ENCODE measurements at places on chromosomes 3 and 15. TPM values are rescaled to one million over a fixed set of nuclear protein-coding genes. Genes with fewer than 3 reads are reported as not detected.

DNA sequence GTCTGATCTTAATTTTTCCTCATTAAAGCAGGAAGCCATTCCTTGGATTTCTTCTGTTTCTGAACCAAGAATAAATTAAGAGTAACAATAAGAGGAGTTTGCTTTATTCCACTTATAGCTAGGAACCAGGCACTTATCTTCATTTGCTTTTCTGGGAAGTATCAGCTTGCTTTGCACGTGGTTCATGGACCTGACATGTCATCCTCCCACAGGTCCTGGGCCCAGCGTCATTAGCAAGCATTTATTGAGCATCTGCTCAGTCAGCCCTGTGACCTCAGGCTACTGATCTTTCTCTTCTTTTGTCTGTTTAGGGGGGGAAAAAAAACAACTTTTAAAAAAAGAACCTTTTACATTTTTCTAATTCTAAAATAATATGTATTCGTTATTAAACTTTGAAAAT, 34.7 kb upstream of the CRTC3 start:
- H3K27me3 ChIP-seq: no peaks in the 10 kb centered on the region
- H3K27ac ChIP-seq: no peak overlapping the region
- H3K4me3 ChIP-seq: no peak overlapping the region
- H3K4me1 ChIP-seq: no peaks in the 10 kb centered on the region
- DNase-seq: no peak
- H3K36me3 ChIP-seq: peaks cover 59% of the 10 kb centered on the region

DNA sequence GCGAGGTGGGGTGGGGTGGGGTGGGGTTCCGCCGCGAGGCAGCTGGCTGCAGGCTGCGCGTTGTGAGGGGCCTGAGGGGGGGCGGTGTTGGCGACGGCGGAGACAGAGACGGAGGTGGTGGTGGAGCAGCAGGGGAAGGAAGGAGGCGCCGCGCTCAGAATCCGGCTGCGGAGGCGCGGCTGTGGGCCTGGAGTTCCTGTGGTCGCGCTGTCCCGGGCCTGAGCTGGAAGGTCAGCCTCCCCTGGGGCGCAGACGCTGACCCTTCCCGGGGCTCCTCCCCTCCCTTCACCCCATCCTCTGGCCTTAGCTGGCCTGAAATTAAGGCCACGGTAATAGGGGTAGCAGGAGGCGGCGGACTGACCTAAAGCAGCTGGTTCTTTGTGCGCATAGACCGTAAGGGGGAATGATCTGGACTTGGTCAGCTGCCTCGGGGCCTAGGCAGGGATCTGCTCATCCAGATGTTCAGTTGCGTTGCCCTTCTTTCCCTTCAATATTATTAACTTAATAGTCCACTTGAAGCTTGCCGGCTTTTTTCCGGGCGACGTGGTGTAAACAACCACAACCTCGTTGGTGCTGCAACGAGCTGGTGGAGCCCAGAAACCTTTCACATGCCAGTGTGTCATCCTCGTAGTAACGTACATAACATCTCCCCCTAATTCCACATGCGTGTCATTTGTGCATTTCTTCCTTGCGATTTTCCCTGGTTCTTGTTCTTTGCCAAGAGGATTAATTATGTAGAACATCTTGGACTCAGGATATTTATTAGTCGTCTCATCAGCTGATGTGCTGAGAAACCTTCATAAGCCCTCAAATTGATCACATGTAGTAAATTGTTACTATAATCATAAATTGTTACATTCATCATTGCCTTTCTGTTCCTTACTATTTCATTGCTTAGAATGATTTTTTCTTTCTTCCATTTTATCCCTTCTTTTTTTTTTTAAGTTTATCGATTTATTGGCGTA, 626 bp downstream of the SEC62 start:
- H3K4me1 ChIP-seq: peaks cover 41% of the 10 kb centered on the region
- H3K4me3 ChIP-seq: peak overlapping the region; percentile 93
- H3K27ac ChIP-seq: peak overlapping the region; percentile 97
- H3K36me3 ChIP-seq: peaks cover 2% of the 10 kb centered on the region
- H3K27me3 ChIP-seq: peaks cover 10% of the 10 kb centered on the region

- H3K27ac ChIP-seq: no peak overlapping the region
- H3K27me3 ChIP-seq: no peaks in the 10 kb centered on the region
- H3K36me3 ChIP-seq: no peaks in the 10 kb centered on the region
- H3K4me3 ChIP-seq: no peak overlapping the region
These were observed 216.7 kb upstream of the CFAP20DC start for GRCh38 chr3:59266551-59266950.

DNA sequence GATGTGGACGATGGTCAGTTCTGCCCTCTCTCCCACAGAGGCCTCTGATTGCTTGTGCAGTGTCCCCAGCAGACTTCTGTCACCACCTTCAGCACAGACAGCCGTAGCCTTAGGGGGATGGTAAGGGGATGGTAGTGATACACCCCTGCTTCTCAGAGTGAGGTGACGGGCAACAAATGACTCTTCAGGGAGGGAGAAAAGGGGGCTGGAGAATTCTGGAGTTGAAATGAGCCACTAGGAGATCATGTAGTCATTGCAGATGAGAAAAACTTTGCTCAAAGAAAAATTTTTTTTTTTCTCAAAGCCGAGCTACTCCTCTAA, 29.6 kb upstream of the TIMP4 start:
- no peak for DNase-seq
- H3K27ac ChIP-seq: peak overlapping the region; percentile 93
- no peaks in the 10 kb centered on the region for H3K36me3 ChIP-seq

DNA sequence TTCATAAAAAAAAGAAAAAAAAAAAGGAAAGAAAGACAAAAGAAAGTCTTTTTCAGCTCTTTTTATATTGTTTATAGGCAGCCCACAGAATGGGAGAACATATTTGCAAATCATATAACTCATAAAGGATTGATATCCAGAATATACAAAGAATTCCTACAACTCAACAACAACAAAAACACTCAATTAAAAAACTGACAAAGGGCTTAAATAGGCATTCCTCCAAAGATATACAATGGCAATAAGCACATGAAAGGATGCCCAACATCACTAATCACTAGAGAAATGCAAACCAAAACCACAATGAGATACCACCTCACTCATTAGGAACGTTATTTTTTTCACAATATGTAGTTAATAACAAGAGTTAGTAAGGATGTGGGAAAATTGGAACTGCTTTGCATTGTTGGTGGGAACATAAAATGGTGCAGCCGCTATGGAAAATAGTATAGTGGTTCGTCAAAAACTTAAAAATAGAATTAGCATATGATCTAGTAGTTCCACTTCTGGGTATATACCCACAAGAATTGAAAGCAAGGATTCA, 54.2 kb upstream of the CMTM8 start:
- no peaks in the 10 kb centered on the region for H3K4me1 ChIP-seq
- H3K36me3 ChIP-seq: no peaks in the 10 kb centered on the region
- DNase-seq: no peak
- no peak overlapping the region for H3K27ac ChIP-seq

- peaks cover 36% of the 10 kb centered on the region for H3K36me3 ChIP-seq
- no peaks in the 10 kb centered on the region for H3K27me3 ChIP-seq
- H3K4me3 ChIP-seq: no peak overlapping the region
- no peaks in the 10 kb centered on the region for H3K4me1 ChIP-seq
These were observed 31.3 kb upstream of the FAH start for GRCh38 chr15:80121546-80121945.

Gene C3orf38
- 30.2 TPM for total RNA-seq

Gene B4GALT4
- total RNA-seq: 21.8 TPM

Gene ENTPD3
- total RNA-seq: not detected

Gene LOXL1
- 417 TPM for total RNA-seq

All from osteocyte (in vitro differentiated cells).